ENCODE measurements at places on chromosomes 16 and 17.

DNA sequence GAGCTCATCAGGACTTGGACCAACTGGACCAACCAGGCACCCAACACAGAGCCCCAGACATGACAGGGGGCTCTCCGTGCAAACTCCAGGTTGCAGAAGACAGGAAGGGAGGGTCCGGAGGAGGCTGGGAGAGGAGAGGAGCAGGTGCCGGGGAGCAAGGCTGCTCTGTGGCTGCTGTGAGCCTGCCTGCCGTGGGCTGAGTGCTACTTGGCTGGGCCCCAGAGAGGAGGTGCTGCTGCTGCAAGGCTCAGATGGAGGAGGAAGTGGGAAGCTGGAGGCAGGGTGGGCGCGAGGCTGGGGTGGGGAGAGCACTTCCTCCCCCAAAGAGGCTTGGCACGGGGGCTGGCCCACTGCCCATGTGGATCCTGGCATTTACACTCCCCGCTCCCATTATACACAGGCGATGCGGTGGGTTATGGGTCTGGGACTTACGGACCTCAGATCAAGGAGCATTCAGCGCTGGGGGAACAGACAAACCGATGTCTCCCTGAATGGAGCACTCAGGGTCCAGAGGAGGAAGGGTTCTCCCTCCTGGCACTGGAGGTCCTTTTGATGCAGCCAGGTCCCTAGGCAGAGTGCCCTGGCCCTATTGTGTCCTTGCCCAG is 15.9 kb downstream of the EPOP start:
- no peak for DNase-seq

DNA sequence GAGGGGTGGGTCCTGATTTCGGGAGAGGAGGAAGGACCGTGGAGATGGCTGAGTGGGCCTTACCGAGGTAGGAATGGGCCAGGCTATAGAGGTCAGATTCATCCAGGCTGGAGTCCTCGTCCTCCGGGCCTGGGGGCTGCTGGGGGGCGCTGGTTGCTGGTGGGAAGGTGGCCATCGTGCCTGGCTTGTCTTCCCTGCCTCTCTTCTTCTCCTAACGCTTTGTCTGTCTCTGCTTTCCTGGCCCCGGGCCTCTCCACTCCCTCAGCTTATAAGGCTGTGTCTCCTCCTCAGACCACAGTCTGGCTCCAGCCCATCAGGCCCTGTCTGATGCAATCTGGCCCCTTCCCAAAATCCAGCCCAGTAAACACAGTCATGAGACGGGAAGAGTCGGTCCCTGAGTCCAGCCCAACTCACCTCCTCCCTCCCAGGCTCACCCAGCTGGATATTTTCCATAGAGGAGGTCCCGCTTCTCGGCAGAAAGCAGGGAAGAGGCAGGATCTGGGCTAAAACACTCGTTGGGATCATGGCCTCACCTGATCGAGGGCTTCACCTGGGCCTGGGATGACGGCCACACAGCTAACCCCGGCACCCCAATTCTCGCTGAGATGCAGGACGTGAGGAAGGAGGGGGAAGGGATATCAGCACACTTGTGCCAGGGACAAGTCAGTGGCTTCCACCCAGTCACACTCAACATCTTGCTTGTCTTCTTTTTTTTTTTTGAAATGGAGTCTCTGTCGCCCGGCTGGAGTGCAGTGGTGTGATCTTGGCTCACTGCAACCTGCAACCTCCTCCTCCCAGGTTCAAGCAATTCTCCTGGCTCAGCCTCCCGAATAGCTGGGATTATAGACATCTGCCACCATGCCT is at the start of gene NUPR1:
TSS of gene NUPR1 (minus strand) at position 242 of the 864 bp plus-strand sequence. CDS start at position 175, 67 bp downstream.
- no peak for DNase-seq

DNA sequence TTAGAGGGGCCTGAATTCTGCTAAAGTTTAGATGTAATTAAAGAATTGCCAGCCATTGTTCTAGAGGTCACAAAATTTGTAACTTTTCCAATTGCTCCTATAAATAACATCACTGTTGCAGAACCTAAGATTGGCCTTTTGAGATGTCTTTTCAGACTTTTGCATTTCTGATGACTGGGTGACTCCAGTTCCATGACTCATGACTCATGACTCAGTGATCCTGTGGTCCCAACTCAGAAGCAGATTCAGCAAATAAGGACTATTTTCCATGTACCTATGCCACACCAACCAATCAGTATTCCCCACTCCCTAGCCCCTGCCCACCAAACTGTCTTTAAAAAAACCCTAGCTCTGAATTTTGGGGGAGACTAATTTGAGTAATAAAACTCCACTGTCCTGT is 740.9 kb downstream of the CDH8 start:
- no peak for DNase-seq

DNA sequence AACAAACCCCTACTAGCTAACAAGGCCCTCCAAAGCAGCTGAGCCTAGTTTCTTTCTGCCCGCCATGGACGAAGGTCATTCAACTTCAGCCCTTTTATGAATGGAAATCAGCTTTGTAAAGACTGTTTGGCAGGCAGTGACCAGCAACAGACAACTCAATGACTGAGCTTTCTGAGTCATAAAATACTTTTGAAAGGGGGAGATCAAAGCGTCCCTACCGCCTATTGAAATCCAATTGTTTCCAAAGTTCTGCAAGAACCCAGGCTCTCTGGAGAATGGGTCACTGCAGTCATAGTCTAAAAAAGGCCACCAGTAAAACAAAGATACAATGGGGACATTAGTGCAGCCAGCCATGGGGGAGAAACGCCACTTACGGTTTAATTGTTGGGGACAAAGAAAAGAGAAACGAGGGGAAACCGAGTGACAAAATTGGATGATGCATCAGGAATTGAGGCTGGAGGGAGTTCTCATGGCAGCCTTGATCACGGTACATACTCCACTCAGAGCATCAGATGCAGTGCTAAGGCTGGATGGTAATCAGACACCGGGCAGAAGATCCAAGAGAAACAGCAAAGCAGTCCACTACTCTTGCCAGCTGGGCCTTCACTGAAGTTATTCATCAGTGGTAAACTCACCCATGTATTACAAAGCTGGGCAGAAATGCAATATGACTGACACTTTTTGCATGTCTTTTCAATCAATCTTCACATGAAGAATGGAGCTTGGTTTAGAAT is 9.8 kb downstream of the ADAMTS18 start:
- no peak for DNase-seq
